Activated naive CD4-positive, alpha-beta T cell treated with anti-CD3 and anti-CD28 coated beads for 36 hours (primary cell): ENCODE measurements at places on chromosomes 7 and 10.
A peak's percentile ranks its signal among the peaks of the same experiment; 100 is the strongest.

- peak; percentile 79 for DNase-seq
Observed at GRCh38 chr7:5396542-5396941, 27.1 kb downstream of the TNRC18 start.

DNA sequence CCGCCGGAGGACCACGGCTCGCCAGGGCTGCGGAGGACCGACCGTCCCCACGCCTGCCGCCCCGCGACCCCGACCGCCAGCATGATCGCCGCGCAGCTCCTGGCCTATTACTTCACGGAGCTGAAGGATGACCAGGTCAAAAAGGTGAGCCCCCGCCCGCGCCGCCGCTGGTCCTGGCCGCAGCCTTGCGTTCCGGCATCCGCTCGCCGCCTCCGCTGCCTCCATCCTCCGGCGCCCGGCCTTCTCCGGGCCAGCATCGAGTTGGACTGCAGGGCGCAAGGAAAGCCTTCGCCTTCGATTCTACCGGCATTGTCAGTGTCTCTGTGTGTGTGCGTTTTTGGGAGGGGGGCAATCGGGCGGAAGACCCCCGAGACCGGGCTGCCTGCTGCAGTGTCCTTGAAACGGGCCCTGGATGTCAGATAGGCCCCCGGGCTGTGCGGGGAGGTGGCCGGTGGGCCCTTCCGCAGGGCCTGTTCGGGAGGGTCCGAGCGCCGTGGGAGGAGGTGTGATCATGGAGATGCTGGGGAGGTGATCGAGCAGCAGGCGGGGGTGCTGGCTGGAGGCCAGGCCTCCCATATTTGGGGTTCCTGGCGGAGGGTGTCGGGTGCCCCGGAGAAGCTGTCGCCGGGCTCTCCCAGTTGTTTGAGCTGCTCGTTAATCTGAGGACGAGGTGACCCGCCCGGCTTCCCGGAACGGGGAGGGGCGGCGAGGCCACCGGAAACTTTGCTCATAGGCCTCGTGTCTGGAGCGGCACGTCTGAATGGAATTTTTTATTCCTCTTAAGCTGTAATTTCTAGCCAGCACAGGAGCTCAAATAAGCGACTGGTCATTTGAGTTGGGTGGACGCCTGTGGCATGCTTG is 40.8 kb downstream of the HK1 start:
- peak; percentile 87 for DNase-seq

DNA sequence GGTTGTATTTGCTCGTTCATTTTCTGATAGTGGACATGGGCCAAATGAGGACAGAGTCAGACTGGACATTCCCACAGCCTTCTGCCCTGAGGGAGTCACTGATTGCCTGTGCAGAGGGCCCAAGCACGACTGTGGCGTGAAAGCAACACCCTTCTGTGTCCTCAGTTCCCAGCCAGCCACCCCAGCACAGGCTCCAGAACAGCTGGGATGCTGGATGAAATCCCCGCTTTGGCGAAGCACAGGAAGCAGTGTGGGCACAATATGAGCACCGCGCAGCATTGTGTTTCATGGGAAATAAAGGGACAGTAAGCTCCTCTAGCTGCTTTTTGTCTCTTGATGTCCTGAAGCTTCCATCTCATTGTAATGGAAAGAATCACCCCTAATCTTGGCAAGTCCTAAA is 20.5 kb downstream of the TRIL start:
- no peak for DNase-seq

DNA sequence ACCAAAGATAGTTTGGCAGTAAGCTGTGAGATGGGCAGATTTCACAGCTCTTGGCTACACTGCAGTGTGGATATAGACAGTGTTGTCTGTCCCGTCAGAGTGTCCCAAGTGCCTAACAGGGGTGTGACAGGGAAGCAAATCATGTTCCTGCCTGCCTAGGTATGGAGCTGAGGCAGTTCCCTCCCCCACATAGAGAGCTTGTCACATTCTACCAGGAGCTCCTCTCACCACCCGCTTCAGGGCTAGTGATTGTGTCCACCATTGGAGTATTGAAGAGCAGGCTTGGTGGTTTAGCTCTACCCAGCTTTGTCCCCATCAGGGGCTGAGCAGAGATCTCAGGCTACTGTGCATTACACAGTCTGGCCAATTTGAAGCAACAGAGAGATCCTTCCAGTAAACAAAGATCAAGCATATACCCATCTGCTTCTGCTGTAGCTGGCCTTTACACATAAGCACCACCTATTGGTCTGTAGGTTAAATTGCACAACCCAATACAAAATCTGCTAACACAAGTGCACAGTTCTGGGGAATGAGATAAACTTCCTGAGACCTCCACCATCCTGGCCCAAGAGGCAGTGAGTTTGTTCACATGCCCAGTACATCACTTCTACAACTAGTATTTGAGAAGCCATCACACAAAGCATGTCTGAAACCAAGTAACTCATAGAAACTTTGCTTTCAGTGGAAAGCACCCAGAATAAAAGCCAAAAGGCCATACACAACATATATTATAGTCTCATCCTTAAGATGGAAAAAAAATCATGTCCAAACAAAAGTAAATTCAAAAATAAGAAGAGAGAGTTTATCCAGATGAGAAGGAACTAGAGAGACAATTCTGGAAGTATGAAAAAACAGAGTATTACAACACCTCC is 67.3 kb downstream of the GLCCI1 start:
- no peak for DNase-seq
